ENCODE measurements at places on chromosomes 5 and 9.

DNA sequence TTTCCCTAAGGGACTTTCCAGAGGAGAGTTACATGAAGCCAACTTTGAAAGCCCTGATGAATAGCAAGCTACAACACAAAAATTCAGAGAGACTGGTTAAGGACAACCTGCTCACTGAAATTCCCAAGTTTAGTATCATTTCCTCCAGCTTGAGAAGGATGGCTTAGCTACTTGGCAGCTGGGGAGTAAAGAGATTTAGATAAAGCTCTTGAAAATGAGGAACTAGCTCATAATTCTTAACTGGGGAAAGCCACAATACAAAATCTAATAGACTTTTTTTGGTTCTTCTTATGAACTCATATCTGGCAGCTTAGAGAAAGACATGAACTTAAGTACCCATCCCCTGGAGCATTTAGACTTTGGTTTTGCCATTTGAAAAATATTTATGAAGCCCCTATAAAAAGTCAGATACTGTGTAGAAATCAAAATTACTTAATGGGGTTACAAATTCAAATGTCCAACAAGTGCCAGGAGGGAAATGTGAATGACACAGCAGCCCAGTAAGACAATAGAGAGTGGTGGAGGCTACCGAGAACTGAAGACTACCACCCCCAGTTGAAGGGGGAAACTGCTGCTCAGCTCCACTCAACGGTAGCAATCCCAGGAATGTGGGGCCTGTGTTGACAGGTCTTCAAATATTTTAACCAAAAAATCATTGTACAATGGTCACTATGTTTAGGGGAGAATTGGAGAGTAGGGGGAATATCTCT lies 79.4 kb upstream of the ADRB2 start:
- no peak for DNase-seq

DNA sequence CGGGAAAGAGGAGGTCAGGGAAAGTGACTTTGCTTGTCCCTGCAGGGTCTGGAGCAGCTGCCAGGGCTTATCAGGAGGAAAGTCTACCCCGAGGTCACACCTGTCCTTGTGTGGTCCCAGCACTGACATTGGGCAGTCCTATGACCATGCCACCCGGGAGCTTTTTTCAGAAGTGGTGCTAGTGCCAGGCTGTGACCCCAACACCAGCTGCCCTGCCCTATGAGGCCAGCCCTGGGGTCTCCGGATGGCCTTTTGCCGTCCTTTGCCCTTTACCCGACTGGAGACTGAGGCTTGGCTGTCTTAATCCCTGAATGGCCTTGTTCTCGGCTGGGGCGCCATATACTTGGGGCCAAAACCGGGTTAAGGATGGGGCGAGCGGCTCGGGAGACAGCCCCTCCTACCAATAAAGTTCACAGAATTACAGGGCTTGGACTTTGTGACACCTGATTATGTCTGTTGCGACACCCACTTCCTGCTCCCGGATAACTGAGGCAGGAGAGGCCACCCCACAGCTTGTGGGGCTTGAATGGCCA lies 22.2 kb upstream of the SLC9A3 start:
- DNase-seq, result no peak

DNA sequence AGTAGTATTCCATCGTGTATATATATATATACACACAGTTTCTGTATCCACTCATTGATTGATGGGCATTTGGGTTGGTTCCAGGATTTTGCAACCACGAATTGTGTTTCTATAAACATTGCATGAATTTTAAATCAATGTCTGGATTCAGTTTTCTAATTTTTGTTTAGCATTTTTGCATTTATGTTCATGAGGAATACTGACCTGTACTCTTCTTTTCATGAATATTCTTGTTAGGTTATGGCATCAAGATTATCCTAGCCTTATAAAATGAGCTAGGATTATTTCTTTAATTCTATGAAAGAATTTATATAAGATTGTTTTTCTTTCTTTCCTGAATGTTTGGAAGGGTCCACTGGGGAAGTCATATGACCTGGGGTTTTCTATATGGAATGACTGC lies 35.3 kb upstream of the TMEM215 start:
- no peak for DNase-seq

DNA sequence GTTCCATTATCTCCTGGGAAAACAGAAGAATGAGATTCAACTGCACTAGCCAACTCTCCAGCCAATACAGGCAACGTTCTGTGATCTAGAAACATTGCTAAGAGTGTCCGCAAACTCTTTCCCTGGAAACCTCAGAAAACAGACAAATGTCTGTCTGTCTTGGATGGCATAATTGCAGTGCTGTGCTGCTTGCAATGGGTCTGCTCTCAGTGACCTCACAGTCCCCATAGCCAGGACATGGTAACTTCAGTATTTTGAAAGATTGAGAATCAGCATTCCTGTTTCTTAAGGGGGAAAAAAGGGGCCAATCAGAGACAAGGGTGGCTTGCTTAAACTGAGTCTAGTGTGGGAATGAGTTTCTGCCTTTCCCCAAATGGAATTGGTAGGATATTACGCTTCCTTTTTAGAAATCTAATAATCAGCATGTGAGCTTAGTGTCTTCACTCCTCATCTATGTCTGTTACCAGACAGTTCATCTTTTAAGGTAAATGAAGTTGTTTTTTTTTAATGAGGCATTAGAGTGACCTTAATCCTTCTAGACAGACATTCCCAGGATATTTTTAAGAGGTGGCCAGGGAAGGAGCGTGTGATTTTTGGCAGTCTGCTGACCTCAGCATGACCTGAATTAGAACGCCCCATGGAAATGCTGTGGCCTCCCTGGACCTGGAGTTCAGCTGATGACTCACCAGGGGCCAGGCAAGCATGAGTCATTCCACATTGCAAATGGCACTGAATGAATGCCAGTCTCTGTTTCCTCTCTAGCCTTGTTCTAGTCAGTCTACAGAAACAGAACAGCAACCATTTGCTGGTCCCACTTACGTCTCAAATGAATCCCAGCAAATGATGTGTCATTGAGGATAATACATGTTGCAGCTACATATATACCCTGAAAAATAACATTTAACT lies 210.2 kb upstream of the ACTBL2 start:
- DNase-seq, result peak; percentile 91

GRCh38 chr5:61251874-61252642 lies 80.0 kb upstream of the ZSWIM6 start:
- DNase-seq, result no peak

DNA sequence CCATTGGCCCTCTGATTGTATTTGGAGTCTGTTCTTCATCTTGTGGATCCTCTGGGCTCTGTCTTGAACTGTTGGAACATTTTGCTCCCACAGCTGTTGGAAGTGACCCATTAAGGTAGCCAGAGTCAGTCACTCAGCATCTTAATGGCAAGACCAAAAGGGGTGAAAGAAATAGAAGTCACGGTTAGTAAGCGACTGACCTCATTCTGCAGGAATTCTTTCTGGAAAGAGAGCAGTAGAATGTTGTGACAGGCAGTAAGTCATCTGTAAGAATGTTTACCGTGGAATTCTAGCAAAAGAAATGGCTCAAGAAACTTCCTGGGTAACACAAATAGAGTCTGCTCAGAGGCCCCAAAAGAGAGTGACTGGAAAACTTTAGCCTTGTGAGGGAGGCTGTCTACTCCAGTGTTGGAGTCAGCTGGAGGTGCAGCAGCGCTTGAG lies 28.6 kb upstream of the TNC start:
- DNase-seq, result peak; percentile 76

GRCh38 chr9:103757062-103757461 lies 337.0 kb upstream of the SMC2 start:
- DNase-seq, result no peak

- peak; percentile 92 for DNase-seq
Observed at GRCh38 chr9:91131433-91131839, 230.3 kb downstream of the AUH start.

DNA sequence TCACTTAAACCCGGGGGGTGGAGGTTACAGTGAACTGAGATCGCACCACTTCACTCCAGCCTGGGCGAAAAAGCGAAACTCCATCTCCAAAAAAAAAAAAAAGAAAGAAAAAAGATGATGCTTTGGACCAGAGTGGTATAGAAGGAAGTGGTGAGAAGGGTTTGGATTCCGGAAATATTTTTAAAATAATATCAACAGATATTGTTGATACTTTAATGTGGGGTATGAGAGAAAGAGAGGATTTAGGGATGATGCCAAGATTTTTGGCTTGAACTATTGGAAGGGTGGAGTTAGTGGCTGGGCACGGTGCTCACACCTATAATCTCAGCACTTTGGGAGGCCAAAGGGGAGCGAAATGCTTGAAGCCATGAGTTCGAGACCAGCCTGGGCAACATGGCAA lies 49.6 kb upstream of the PLIN2 start:
- DNase-seq, result no peak

- DNase-seq, result no peak
Observed at GRCh38 chr5:126871441-126871840, 94.5 kb downstream of the LMNB1 start.

DNA sequence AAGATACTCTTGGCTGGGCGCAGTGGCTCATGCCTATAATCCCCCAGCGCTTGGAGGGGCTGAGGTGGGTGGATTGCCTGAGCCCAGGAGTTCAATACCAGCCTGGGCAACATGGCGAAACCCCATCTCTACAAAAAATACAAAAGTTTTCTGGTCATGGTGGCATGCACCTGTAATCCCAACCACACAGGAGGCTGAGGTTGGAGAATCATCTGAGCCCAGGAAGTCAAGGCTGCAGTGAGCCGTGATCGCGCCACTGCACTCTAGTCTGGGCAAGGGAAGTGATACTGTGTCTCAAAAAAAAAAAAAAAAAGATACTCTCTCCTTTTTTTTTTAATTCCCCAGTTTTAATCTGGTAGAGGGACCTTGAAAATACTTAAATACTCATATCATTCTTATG lies 15.0 kb downstream of the ANKRD33B start:
- DNase-seq, result no peak

GRCh38 chr5:53318303-53318702 lies 162.1 kb upstream of the FST start:
- no peak for DNase-seq

- DNase-seq, result peak; percentile 42
Observed at GRCh38 chr5:54443270-54443669, 12.2 kb upstream of the HSPB3 start.

DNA sequence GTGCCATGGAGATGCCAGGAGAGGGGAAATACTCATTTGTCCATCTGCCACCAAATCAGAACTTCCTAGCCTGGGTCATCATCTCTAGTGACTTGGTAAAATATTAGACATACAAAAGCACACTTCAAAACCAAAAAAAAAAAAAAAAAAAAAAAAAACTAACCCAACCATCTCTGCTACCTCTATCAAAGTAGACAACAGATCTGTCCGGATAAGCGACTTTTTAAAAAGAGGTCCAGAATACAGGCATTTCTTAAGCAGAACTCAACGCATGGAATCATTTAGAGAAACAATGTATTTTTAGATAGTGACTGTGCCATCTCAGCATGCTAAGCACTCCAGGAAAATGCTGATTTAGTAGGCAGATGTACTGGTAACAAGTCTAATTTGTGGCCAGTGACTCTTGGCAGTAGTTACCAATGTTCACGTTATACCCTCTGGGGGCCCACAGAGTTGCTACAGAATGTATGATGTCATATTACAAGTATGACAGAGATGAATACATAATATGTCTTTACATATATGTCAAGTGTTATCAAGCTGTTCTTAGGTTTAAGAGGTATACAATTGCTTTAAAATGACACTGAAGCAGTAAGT lies 107.8 kb downstream of the SMIM23 start:
- peak; percentile 74 for DNase-seq

GRCh38 chr5:150561192-150561512 lies 53.2 kb downstream of the NDST1 start:
- DNase-seq, result no peak

- DNase-seq, result no peak
Observed at GRCh38 chr9:75754080-75754479, 136.4 kb upstream of the PCSK5 start.

DNA sequence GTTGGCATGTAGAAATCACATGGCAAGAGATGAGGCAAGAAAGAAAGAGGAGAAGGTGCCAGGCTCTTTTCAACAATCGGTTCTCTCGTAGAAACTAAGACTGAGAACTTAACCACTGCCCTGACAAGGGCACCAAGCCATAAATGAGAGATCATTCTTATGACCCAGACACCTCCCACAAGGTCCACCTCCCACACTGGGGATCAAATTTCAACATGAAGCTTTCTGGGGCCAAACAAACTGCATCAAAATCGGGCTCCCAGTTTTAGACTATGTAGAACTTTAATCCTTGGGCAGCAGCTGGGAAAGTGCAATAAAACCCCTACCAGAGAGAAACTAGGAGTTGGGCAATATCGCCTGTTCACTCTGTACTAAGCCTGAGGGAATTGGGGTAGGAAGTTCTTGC lies 150.2 kb upstream of the CCDC152 start:
- no peak for DNase-seq

- no peak for DNase-seq
Observed at GRCh38 chr9:2317591-2317990, 302.4 kb downstream of the SMARCA2 start.

GRCh38 chr5:33579152-33579551 lies 138.4 kb downstream of the TARS1 start:
- DNase-seq, result no peak

- DNase-seq, result no peak
Observed at GRCh38 chr5:179345183-179345432, 153 bp downstream of the ADAMTS2 start.

GRCh38 chr5:165349735-165350134 lies 1844.3 kb downstream of the MAT2B start:
- no peak for DNase-seq

DNA sequence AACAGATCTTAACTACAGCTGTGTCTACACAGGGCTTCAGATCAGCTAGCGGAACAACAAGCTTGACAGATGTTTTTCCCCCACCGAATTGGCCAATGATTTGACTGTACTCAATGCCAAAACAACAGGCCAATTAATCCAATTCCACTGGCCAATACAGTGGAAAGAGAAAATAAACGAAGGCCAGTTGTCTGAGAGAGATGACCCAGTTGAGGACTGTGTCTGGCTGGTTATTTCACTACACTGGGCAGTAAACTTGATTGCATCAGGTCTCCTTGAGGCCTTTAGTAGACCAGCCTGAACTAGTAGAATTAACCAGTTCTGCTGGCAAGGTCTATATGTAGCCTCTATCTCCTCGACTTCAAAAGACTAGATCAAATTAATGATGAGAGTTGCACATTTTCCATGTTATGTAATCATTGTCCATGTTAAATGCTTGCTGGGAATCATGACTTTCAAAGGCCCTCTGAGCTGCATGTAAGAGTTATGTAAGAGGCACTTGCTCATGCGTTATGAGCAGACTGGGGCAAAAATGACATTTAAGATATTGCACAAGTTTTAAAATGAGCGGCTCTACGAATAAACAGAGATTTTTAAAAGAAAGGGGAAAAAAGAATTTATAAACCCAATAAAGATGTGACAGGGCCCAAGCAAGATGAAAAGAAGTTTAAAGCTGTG lies 28.3 kb downstream of the SMIM23 start:
- no peak for DNase-seq

- DNase-seq, result peak; percentile 73
Observed at GRCh38 chr9:114207034-114207810, 51.9 kb downstream of the COL27A1 start.

GRCh38 chr5:10355071-10355889 lies 1.8 kb downstream of the MARCHF6 start:
- DNase-seq, result no peak

GRCh38 chr9:18437315-18438201 lies 36.4 kb upstream of the ADAMTSL1 start:
- DNase-seq, result no peak

- DNase-seq, result peak; percentile 45
Observed at GRCh38 chr5:80711938-80712337, 57.2 kb upstream of the DHFR start.
